ENCODE measurements at places on chromosomes 7 and 10.

DNA sequence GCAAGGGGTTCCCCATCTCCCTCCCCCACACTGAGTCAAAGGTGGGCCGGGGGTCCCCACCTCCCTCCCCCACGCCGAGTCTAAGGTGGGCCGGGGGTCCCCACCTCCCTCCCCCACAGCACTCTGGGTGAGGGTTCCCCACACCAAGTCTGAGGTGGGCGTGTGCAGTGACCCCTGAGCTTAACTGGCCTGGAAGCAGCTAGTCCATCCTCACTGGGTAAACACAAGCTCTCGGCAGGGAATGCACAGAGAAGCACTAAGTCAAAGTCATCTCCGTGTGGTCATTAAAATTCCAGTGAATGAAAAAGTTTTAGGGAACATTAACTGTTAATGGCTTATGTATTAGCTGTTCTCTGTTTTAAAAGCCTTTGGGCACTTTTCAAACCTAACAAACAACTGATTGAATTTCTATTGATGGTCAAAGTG, 43.7 kb upstream of the PRKAR1B start:
- no peak for DNase-seq

GRCh38 chr7:26735976-26736600, 128.3 kb downstream of the SKAP2 start:
- no peak for DNase-seq

GRCh38 chr7:148622887-148623585, 32.5 kb downstream of the C7orf33 start:
- DNase-seq: no peak

- DNase-seq: no peak
Measured at GRCh38 chr7:64863021-64863420, 40.1 kb upstream of the ZNF273 start.

- no peak for DNase-seq
Measured at GRCh38 chr7:88522771-88523293, 216.1 kb upstream of the STEAP4 start.

GRCh38 chr7:111292026-111292470, 201.1 kb downstream of the LRRN3 start:
- DNase-seq: no peak

DNA sequence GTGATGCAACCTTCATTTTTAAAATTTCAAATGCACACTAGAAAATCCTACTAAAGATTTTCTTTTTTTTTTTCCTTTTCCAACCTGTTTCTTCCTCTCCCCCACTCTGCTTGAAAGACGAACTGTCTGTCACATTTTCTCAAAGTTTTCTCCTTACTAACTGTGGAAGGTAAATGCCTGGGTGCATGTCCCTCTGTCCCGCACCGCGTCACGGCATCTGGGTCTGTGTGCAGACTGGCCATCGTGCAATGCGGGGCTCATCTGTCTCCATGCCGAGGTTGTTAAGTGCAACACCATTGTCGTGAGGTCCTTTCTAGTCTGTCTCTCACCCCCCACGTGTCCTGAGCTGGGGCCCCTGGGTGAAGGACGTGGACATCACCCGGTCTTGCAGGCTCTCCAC, 28.4 kb downstream of the PFKFB3 start:
- no peak for DNase-seq

- DNase-seq: no peak
Measured at GRCh38 chr10:73926152-73926764, 15.3 kb downstream of the PLAU start.

DNA sequence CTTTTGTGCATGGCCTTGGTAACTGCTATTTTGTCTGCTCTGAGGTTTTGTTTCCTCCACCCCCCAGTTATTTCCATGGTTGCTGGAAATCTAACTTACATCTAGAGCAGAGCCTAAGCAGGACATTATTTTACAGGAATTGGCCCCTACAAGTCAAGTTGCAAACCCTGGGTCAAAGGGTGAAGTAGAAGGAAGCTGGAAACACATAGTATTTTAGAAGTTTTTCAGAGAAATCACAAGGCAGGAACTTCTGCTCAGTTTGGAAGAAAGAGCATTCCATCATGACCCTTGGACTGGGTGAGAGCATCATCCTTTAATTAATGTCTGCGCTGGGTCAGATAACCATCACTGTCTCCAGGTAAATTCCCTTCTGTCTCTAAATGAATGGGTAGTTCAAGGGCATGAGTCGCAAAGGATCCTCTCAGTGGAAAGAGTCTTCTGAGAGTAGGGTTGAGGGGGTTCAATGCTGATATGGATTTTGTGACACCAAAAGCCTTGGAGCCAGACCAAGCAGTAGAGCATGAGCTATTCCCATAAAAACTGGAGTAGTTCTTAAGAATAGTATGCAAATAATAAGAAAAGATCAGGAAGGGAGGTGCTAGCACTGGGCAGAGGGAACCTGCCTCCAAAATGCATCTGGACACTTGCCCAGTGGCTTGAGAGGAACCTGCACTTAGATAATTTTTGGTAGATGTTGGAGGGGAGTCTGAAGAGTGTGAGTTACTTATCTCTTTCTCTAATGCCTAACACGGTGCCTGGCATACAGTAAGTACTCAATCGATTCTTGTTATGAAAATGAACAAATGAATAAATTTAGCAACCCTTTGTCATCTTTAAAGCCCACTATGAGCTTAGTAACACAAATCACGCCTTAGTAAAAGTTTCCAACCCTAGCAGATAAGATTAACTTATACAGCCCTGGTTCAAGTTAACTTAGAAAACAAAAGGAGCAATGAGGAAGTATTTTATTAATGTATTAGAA, 160.6 kb upstream of the ADO start:
- DNase-seq: no peak

DNA sequence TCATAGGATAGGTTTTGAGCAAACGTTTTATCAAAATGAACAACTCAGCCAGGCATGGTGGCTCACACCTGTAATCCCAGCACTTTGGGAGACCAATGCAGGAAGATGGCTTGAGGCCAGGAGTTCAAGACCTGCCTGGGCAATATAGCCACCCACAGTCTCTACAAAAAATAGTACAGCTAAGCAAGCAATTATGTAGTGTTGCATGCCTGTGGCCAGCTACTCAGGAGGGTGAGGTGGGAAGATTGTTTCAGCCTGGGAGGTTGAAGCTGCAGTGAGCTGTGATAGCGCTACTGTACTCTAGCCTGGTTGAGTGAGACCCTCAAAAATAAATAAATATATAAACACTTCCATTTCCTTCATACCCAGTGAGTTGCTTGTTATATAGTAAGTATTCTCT, 67.1 kb downstream of the LSMEM1 start:
- DNase-seq: no peak

DNA sequence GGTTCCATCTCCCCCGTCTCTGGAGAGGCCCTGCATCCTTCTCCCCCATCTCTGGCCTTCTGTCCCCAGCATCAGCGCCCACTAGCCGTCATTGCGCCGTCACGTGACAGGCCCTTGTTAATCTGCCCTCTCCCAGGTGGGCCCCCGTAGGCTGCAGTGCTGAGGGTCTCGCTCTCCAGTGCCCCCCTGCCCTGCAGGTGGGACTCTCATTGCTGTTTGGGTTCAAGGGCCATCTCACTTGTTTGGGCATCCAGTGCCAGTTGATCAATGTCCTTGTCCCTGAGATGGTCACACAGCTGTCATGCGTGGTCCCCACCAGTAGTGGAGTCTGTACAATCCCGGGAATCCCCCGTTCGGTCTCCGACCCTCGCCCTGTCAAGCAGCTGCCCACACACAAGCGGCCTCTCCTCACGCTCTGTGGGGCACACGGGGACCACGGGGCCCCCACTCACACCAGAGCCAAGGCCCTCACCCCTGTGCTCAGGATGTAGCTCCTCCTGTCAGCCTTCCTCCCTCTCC, 114.0 kb downstream of the INPP5A start:
- DNase-seq: peak; percentile 64

GRCh38 chr7:50552921-50553320, 12.3 kb downstream of the DDC start:
- DNase-seq: no peak

- DNase-seq: peak; percentile 63
Measured at GRCh38 chr7:45082031-45082830, 6.5 kb downstream of the NACAD start.

GRCh38 chr7:64463636-64464375, 99.1 kb downstream of the ZNF680 start:
- DNase-seq: peak; percentile 71

GRCh38 chr10:92052741-92053140, 129.2 kb downstream of the BTAF1 start:
- DNase-seq: no peak

- DNase-seq: no peak
Measured at GRCh38 chr7:25031432-25031831, 51.5 kb upstream of the OSBPL3 start.

GRCh38 chr7:130971297-130971696, 237.3 kb upstream of the KLF14 start:
- DNase-seq: no peak

DNA sequence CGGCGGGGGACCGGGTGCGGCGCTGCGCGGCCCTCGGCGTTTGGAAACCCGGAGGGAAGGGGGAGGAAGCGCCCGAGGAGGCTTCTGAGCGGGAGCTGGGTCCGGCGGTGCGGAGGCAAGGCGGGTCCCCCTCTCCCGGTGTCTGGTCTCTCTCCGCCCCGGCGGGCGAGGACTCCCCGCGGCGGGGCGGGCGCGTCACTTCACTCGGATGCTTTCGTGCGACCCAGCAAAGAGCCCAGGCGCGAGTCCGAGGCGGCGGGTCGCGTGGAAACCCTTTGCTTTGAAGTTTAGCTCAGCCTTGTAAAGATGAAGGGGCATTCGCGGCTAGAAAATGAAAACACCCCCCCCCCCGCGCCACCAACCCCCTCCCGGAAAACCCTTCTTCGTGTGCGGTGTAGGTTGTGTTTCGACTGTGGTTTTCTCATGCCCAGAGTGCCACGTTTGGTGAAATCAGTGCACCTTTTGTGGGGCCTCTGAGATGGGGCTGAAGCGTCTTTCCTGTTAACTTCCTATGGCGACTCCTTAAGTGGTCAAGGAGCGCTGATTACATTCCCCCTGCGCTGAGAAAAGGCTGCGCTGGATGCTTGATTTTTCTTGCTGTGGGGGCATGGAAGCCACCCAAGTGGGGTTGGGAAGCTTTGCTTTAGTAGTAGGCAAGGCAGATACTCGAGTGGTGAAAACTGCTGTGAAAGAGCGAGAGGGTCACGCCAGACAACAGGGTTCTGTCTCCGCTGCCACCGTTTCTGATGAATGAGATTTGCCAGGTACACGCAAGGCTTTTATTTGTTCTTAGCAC, 876 bp downstream of the GNAI1 start:
- peak; percentile 65 for DNase-seq

- no peak for DNase-seq
Measured at GRCh38 chr10:128908499-128908898, 558.5 kb upstream of the MGMT start.

GRCh38 chr10:116307455-116307854, 16.8 kb upstream of the CCDC172 start:
- DNase-seq: no peak

DNA sequence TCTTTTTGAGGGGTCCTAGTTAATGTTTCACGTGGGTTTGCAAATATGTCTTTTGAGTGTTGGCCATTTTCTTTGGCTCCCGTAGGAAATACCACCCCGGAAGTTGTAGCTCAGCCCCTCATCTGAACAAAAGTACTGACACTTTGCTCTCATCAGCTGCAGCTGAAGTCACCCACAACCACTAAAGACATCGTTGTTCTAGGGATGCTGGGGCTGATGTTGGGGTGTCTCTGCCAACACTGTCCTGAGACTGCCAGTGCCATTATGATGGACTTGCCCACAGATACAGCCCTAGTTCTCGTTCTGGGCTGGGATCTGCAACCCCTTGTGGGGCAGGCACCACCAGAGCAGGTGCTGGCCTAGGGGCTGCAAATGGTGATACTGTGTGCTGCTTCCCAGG, 82.6 kb upstream of the ARHGAP21 start:
- DNase-seq: no peak

GRCh38 chr7:114048386-114049235, 129.8 kb upstream of the PPP1R3A start:
- no peak for DNase-seq

DNA sequence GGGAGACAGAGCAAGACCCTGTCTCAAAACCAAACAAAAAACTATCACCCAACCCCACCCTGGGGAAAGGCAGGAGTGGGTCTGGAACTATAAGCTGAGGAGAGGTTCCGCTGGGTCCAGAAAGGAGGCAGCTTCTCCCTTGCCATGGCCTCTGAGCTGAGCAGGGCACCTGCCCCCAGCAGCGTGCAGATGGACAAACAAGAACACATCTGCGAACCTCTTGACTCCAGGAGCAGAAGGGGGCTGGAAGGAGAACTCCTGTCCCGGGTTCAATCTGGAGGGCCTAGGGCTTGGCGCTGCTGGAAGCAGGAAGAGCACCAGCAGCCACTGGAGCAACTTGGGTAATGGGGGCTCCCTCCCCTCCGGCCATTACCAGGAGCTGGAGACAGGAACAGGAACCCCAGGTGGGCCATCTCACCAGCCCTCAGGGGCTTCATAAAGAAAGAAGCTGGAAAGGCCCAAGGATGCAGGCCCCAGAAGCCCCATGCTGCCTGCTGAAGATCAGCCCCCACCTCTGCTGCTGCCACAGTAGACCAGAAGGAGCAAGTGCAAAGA, 19.0 kb upstream of the PPIF start:
- DNase-seq: no peak

GRCh38 chr7:2681929-2682799, 5.8 kb upstream of the AMZ1 start:
- DNase-seq: no peak

DNA sequence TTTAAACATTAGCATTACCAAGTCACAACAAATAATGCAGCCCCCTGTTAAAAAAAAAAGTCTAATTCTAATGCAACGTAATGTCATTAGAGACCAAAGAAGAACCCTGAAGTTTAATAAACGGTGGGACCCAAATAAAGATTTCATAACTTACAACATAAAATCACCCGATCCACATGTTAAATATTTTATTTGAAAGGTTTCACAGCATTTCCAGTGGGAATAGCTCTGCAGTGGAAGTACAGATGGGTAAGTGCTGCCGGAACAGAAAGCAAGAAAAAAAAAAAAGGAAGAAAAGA, 320.6 kb upstream of the ZMIZ1 start:
- DNase-seq: no peak

DNA sequence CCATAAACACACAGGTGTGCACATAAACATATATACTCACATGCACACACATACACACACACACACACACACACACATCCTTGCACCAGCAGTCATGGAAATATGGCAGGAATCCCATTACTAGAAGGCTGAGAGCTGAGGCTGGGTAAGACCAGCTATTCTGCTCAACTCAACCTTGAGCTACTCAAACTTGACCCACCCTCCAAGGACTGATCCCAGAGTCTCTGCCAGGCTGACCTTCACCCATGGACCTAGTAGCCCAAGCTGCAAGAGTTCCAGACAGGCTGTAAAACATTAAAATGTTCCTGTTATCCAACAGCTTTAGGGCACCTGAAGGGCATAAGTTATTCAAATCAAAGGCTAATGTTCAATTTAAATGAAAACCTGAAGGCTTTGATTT, 134.6 kb downstream of the FRMD4A start:
- DNase-seq: no peak

DNA sequence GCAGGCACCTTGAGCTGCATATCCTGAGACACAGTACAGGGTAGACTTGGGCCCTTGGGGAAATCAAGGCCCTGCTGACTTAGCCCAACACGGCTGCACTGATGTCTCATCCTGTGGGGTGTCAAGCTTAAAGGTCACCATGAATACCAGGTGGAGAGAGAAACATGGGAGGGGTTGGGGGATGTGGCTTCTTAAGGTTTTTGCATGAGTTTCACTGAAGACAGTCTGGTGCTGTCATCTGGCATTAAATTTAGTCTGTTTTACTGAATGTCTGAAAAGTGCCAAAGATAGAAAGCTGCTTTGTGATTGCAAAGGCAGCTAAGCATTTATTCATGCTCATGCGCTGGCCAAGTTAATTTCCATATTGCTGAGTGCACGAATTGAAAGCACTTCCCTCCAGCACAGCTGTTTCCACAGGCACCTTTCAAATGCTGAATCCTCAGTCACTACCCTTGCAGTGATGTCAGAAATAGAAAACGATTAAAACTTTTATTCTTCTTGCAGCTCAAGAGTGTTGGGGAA, 102.1 kb downstream of the OSBPL3 start:
- DNase-seq: no peak
